ENCODE measurements at places on chromosomes 12 and 14.
A peak's percentile ranks its signal among the peaks of the same experiment; 100 is the strongest.

GRCh38 chr12:2251526-2252209 is 198.9 kb downstream of the CACNA1C start:
- DNase-seq: no peak

DNA sequence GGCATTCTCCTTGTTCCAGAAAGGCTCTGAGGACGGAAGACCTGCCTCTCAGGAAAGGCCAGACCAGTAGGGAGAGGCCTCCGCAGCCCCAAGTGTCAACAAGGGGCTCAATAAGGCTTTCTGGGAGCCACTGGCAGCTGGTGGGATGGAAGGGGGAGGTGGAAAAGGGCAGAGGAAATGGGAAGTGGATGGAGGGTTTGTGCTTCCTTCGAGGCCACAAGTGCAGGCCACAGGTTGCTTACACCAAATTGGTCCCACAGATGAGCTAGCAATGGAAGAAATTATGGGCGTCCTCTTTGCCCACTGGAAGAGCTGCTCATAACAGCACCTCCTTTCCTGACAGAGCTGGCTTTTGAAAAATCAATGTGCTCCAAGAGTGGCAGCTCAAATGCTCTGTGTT is 28.2 kb downstream of the P2RX4 start:
- DNase-seq: no peak

GRCh38 chr12:32455607-32456071 is 56.3 kb downstream of the FGD4 start:
- DNase-seq: peak; percentile 62

- no peak for DNase-seq
These were observed 69.5 kb downstream of the TMEM30B start for GRCh38 chr14:61211476-61212255.

DNA sequence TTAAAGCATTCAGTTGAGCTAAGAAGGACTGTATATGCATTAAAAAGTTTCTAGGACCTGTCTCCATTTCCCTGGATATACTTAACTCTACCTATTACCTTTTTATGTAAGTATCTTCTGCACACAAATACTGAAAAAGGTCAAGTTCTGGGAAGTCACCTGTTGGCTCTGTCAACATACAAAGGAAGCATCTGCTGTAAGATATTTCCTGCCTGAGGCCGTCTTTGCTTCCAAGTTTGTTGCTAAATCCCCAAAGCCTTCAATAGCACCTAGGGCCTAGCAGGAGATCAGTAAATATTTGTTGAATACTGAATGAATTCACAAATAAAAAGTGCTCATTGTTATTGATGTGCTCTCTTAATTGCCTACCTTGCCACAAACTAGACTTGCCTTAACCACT is 188.4 kb downstream of the DUSP6 start:
- no peak for DNase-seq

Data from AG09309 (cell line).